ENCODE measurements at places on chromosomes 1 and 21.

DNA sequence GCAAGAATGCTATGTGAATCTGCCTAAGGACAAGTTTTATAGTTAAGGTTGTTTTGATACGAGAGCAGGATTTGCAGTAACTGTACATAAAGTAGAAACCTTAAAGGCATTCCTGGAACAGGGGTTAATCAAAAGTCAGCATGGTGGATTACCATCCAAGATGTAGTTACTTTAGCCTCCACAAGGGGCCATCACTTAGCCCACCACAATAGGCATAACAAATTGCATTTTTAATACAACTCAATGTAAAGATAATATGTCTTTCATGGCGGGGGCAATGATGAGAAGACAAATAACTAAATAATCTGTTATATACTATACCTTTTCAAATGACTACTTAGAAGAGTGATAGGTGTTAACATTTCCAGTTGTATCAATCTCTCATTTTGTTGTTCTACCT lies 611.2 kb upstream of the ADGRL4 start:
- DNase-seq = no peak

GRCh38 chr1:206517784-206518183 lies 10.5 kb downstream of the RASSF5 start:
- DNase-seq = no peak

DNA sequence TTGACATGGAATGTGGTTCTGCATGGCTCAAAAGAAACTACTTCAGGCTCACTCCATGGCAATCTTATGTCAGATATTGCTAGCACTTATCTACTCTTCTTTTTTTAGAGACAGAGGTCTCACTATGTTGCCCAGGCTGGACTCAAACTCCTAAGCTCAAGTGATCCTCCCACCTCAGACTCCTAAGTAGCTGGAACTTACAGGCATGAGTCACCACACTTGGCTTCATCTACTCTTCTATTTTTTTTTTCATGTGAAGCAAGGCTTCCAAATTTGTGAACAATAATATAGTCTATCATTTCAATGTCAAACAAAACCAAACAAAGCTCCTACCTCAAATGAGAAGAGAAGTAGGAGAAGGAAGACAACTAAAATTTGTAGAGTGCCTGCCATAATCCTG lies 7.5 kb upstream of the PSEN2 start:
- no peak for DNase-seq

DNA sequence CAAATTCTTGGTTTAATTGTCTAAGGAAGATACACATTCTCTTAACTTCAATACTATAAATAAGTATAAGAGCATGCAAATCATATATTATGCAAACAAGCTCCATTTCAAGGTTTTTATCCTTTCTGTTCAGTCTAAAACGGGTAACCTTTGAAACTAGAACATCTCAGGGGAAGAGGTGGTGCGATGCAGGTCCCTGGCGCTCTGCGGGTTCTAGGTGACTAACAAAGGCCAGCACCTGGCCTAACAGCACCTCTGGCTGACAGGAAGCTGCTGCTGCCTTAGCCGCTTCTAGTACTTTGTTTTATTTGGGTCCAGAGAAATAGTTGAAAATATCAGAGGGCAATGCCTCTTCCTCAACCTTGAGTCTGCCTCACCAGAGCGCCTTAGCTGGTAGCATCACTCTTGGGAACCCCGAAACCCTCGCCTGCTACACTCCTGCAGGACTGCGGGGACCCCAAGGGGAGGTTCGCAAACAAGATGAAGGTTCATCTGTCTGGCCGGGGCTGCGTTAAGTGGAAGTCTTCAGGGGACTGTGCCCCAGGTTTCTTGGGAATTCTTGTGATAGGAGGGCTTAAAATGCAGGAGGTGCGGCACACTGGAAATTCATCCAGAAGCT lies 45.5 kb downstream of the PRDM15 start:
- no peak for DNase-seq

- DNase-seq = no peak
These were observed 4.0 kb downstream of the LRRC53 start for GRCh38 chr1:74508449-74508848.

DNA sequence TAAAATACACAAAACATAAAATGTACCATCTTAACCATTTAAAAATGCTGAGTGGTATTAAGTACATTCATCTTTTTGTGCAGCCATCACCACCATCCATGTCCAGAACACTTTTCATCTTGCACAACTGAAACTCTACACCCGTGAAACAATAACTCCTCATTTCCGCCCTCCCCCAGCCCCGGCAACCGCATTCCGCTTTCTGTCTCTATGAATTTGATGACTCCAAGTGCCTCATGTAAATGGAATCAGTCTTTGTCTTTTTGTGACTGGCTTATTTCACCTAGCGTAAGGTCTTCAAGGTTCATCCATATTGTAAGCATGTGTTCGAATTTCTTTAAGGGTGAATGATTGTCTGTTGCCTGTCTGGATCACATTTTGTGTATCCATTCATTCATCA lies 37.2 kb downstream of the SCCPDH start:
- no peak for DNase-seq

DNA sequence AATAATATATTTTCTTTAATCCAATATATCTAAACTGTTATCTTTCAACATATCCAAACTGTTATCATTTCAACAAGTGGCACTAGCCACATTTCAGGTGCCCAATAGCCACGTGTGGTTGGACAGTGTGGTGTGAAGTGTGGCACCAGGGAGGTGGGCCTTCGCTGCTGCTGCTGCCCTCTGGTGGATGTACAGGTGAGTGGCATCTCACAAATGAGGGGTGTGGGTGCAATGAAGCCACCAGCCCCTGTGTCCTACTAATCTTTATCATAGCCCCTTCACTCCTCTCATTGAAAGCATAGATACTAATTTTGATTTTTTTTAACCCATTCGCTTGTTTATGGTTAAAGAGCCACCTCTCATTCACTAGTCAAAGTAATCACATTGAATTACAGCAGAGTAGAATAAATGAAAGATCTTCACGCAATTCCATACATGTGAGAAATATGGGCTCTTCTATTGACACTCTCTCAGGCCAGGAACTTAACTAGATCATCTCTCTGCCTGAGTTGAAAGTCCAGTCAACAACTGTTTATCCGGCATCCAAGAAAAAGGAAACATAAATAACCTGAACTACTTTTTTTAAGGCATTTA lies 499.2 kb downstream of the OMA1 start:
- DNase-seq = peak; percentile 11

DNA sequence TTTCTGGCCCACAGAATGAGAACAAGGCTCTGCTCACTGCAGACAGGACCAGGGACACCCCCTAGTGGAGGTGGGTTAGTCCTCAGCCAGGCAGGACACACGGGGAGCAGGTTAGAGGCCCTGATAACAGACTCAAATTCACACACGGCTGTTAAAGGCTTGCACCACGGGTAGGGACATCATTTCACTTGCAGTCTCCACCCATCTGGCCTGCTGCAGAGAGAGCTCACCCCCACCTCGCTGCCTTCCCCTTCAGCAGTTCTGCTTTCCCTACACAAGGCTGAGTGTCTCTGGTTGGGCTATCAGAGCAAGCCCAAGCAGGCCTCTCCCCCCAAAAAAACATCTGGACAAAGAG lies 20.6 kb downstream of the MEF2D start:
- no peak for DNase-seq

DNA sequence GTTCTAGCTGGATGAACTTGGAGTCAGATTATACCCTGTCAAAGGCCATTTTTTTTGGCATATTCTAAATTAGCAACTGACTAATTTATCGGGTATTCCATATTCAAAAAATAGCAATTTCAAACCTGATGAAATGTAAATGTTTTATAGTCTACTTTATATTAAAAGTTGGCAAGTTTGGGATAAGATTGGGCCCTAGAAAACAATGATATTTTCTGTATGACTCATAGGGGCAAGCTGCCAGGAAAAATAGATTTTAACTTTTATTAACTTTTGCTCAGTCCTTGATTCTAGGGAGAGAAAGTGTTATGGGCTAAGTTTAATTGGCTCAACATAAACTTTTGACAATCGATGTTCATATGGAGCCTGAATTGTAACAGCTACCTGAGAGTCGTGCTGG lies 576.9 kb upstream of the B3GALT2 start:
- DNase-seq = no peak

Measured in COR-L47 (cell line).